ENCODE measurements at places on chromosomes 1 and 21.

- no peak for DNase-seq
Measured at GRCh38 chr1:119827010-119827409, 15.8 kb upstream of the REG4 start.

GRCh38 chr1:51203121-51203873 lies 32.8 kb upstream of the RNF11 start:
- no peak for DNase-seq

DNA sequence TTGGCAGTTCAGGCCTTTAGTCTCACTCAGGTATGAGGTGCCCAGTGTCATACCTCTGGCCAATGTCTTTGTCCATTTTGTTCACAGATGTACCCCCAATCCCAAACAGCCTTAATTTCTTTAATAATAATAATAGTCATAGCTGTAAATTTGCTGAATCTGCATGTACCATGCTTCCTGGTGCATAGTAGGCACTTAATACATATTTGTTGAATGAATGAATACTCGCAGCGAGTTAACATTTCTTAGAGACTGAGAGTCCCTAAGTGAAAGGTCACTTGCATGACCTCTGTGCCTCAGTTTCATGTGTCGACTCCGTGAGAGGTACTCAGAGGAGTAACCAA lies 12.5 kb downstream of the ALPL start:
- no peak for DNase-seq

GRCh38 chr21:40282912-40283886 lies 416.0 kb downstream of the PCP4 start:
- DNase-seq = no peak

GRCh38 chr1:37096523-37096922 lies 62.2 kb upstream of the GRIK3 start:
- DNase-seq = no peak

- no peak for DNase-seq
Measured at GRCh38 chr1:67171574-67171955, 5.3 kb downstream of the IL23R start.

DNA sequence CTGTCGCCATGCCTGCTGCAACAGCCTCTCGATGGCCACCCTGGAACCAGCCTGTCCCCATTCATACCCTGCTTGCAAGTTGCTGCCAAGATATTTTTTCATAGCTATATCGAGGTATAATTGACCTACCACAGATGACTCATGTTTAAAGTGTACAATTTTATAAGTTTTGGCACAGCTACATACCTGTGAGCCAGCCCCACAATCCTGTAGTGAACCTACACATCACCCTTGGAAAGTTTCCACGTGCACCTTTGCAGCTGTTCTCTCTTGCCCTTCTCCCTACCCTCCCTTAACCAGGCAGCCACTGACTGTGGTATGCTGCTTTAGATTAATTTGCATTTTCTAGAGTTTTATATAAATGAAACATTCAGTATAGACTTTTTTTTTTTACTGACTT lies 23.0 kb upstream of the KCNJ6 start:
- no peak for DNase-seq

DNA sequence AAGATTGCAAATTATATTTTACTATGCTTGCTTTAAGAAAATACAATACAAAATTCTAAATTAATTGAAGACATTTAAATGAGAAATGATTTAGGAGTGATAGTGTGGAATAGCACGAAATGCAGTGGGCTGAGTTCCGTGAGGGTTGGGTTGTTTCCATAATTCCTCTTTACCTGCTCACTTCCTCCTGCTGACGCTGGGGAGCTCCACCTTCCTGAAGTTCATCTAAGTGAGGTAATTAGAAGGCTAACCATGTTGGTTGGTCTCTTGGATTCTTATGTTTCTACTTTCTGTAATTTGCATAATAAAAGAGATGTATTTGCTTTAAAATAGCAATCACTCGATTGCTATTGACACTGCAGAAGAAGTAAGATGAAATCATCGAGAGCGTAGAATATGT lies 4.7 kb downstream of the OR14I1 start:
- DNase-seq = peak; percentile 52

DNA sequence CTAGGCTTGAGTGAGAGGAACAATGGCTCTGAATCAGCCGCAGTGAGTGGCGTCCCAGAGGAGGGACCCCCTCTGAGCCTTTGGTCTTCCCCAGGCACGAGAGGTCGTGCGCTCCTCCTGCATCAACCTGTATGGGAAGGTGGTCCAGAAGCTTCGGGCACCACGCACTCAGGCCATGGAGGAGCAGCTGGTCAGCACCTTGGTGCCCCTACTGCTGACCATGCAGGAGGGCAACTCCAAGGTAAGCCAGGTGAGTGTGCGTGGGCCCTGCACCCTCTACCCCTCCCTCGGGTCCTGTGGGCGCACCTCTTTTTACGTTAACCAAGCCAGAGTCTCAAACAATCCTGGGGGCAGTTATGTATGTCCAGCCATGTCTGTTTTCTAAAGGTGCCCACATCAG lies 13.7 kb upstream of the TTC4 start:
- DNase-seq = peak; percentile 32

DNA sequence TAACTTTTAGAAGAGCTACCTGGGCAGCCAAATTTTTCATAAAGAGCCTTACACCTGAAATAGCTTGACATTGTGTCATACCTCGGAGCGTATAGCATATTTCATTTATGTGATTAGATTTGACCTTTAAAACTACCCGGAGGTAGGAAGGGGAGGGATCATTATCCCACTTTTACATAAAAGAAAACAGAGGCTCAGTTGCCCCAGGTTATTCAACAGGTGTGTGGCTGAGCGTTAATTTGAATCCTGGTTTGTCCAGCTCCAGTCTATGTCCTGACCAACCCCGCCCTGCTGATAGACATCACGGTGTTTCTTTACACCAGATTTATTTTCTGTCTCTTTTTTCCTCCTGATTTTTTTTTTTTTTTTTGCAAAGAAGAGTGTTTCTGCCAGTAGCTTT lies 39.7 kb downstream of the PBX1 start:
- no peak for DNase-seq

GRCh38 chr1:221473411-221473810 lies 268.5 kb downstream of the DUSP10 start:
- no peak for DNase-seq

DNA sequence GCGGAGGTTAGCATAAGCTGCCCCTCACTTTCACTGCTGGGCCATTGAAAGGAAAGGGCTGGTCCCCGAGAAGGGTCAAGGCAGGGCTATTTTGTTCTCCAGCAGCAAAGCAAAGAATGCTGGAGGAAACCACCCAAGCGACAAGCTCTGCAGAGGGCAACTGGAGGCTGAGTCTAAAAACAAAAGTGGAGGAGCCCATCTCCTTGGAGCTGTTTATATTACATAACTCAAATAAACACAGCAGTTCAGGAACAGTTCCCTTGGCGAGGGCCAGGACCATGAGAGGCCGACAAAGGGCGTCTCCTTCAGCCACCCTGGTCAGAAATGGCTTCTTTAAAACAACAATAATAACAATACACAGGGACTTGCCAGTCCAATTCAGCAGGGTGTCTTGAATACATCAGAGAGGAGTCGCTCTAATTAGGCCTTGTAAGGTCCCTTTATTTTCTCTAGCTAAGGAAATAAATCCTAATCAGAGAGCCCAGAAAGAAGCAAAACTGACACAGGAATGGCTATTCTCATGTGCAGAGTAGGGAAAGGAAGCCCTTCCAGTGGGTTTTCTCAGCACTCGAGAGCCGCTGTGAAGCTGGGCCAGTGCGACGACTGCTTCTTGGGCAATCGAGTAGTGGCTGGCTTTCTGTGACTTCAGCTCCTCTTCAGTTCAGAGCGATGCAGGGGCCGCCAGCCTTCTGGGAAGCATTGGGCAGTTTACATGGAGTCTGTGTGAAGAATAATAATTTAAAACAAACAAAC lies 57.0 kb upstream of the TARBP1 start:
- DNase-seq = no peak

GRCh38 chr1:171218661-171219060 lies 29.6 kb upstream of the FMO1 start:
- DNase-seq = no peak

DNA sequence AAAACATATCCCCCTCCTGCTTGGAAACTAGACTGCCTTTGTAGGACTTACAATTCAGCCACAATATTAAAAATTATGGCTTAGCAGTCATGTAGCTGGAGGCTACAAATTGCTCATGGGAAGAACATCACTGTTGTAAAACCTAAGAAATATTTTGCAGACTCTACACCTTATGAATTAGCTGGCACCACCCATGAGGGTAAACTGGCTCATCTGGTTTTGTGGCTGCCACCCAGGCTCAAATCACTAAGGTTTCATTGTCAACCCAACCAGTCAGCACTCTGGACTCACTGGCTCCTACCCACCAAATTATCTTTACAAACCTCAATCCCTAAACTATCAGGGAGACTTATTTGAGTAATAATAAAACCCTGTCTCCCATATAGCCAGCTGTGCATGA lies 100.7 kb upstream of the OLFM3 start:
- no peak for DNase-seq

DNA sequence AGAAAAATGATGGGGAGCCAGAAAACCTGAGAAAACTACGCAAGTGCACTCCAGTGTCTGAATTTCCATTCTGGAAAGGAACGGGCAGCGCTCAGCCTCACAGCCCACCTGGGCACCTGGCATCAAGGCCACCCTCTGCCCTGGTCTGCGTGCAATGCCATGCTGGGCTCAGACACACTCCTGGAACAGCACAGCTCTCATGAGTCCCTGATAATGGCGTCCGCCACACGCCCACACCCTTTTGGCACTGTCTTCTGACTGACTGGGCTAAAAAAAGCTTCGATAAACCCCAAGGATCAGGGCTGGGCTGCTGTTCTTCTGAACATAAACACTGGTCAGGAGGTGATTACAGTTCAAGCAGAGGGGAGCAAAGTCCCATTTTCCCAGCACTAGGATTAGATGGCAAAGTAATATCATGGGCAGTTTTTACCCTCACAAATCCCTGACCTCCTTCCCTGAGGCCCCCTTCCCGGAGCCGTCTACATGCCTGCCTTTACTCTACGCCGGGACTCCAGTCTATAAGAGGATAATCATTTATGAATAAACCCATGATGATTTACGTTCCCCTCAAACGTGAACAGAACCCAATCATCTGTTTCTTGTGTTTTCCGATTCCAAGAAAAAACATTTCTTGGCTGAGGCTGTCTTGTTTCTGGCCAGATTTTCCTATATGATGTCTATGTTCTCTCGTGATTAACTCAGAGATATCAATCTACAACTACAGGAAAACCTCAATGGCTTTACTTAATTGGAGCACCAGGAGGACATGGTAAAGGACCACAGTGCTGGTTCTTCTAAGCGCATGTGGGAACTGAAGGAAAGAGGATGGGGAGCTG lies 22.6 kb downstream of the RCAN1 start:
- DNase-seq = peak; percentile 64

DNA sequence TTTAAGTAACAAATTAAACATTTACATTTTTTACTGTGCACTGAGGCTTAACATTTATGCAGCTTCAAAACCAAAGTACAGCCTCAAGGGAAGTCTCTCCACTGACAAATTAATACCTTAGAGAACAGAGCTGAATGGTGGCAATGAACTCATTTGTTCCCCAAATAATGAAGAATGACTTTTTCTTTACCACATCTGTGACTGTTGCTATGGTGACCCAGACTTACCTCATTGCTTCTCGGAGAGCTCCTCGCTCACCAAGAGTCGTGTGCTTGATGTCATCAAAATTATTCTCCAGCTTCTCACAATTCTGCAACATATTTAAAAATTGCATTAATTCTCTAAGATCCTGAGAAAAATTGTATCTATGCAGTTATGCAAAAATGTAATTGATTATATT lies 92.9 kb downstream of the DPYD start:
- no peak for DNase-seq
